ENCODE measurements at places on chromosomes 16 and 17.

DNA sequence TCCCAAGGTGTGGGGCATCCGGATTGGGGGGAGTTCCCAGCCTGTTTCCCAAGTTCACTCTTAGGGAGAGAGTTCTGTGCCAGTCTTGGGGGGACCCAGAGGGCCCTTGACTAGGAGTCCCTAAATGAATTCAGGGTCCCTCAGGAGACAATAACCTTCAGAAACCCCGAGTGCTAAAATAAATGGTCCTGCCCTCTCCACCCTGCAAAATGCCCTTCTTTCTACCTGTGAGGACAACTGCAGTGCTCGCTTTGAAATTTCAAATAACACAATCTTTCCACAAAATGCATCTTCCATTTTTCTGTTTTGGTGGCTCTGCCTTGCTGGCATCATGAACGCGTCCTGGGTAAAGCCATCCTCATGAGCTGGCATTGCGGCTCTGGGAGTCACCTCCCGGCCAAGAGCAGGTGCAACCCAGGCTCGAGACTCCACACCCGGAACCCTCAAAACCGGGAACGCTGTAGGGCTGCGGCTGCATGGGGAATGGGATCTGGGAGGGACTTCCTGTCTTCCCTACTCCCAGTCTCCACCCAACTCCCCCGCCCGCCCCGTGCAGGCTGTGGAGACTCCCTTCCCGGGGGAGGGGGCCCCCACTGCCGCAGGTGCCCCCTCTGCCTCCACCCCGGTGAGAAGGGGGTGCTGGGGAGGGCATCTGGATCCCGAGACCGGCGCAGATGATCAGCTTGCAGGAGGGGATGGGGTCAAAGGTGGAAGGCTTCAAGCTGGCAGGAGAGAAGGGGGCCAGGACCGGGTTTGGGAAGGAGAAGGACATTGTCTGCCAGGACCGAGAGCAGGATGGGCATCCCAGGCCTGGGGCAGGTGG is at the start of gene ZNF205:
TSS of gene ZNF205 (plus strand) at position 529 of the 823 bp plus-strand sequence. CDS start 845 bp downstream, outside the sequence.
- peak; percentile 93 for DNase-seq

- no peak for DNase-seq
These were observed 240.3 kb downstream of the MAF start for GRCh38 chr16:79360267-79360666.

DNA sequence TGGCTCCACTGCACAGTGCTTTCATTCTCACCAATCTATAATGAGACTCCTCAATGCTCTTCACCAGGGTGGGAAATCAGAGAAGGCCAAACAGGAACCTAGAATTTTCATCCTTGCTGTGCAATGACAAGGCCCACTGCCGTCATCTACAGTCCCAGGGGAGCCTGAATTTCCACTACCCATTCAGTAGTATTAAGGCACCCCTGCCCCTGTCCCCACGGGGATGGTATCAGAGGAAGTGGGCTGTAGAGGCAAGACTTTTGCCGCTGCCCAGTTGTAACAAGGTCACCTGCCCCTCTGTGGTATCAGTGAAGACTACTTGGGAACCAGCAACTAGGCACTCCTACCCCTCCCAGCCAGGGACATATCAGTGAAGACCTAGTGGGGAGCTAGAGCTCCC is 104.5 kb downstream of the C16orf78 start:
- DNase-seq = no peak

GRCh38 chr17:75245011-75245410 is 16.4 kb downstream of the GGA3 start:
- DNase-seq = no peak

DNA sequence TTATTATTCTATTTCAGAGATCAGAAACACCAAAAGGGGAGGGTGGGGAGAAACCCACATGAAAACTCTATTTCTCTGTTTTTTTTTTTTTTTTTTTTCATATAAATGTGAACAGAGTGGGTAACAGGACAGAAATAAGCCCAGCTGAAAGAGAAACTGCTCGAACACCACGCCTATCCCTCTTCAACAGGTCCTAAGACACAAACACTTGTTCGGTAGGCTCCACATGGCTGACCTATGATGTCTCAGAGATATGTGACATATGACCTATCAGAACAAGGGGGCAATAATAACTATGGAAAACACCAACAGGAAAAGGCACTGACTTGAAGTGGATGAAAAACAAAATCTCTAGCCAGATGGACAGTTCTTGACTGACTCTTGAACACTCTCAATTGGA is 44.8 kb downstream of the PARN start:
- no peak for DNase-seq

GRCh38 chr16:19831678-19832077 is 53.0 kb downstream of the GPRC5B start:
- no peak for DNase-seq

GRCh38 chr16:14501331-14502255 is 128.5 kb downstream of the PARN start:
- peak; percentile 42 for DNase-seq

DNA sequence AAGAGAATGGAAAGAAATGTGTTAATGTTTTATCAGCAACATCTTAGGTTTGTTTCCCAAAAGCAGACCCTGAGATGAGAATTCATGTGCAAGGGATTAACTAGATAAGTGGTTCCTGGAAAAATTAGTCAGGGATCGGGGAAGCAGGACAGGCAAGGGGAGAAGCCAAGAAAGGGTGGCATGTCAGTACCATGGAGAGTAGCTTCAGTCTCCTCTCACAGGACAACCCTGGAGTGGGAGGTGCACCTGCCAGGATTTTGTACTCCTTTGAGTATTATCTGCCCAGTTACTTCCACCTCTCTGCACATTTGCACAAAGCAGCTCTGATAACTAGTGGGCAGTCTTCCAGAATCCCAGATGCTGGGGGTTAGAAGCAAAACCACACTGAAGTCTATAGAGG is 117.0 kb downstream of the RGS9 start:
- no peak for DNase-seq

DNA sequence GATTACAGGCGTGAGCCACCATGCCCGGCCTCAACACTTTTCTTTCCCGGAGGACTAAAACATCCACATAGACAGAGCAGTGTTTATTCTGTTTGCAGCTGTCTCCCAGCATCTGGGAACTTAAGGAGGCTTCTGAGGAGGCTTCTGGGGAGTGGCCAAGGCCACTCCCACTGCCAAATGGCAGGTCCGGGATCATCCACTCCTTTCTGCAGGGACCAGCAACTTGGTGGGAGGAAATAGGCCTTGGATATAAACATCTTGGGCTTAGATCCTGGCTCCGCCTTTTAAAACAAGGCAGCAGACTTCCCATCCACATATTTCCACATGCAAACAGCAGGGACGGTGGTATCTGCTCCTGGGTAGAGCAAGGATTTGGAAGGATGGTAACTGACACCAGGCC is 14.1 kb upstream of the SPATA32 start:
- DNase-seq = no peak

GRCh38 chr17:57873261-57874057 is 23.6 kb upstream of the MRPS23 start:
- DNase-seq = no peak

GRCh38 chr17:49316889-49317675 is 45.0 kb downstream of the ZNF652 start:
- DNase-seq = no peak

DNA sequence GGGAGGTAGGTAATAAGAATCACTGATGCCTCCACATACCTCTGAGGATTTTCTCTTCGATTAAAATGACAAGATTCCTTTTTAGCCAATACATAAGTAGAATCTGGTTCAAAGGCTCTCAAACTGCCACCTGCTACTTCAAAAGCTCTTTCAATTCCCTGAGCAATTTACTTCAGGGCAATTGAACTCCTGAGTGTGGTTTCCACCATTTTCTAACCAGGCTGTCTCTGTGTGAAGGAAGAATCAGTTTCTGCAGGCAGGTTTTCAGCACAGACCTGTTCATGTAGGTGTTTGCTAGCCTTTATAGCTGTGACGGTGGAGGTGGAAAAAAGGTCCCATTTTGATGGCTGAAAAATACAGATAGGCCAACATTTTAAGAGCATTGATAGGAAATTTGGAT is 18.2 kb upstream of the HS3ST3B1 start:
- DNase-seq = no peak

GRCh38 chr16:1297018-1297696 is 12.3 kb upstream of the UBE2I start:
- peak; percentile 59 for DNase-seq

GRCh38 chr17:15255713-15256454 is 9.2 kb downstream of the PMP22 start:
- DNase-seq = no peak

DNA sequence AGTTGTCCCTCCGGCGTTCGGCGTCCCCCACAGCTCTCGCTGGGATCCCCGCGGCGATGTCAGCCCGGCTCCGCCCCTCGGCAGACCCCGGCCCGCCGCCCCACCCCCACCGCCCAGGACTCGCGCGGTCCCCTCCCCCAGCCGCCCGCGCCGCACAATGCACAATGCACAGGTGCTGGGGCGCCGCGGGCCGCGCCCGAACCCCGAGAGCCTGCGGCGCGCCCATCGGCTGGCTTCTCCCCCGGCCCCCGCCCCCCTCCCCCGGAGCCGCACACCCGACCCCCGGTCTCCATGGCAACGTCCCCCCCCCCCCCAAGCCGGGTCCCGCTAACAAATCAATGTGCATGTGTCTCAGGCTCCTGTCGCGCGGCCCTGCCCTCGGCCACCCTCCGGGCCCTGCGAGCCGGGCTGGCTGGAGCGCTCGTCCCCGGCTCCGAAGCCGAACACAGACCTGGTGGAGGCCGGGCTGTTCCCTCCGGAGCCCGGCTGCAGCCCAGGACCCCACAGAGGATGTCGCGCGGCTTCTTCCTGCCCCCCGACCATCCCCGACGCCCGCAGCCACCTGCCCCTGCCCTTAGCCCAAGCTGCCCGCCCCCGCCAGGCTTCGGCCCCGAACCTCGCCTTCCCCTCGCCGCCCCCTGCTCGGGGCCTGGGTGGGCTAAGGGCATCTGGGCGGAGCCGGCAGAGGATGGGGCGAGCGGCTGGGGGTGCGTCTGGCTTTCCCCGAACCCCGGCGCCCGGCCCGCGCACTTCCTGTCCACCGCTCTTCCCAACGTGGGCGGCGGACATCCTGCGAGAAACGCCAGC is 818 bp upstream of the CBX8 start:
- DNase-seq = peak; percentile 92

- DNase-seq = no peak
These were observed 55.3 kb downstream of the SOCS3 start for GRCh38 chr17:78304549-78305037.

- no peak for DNase-seq
These were observed 14.2 kb upstream of the TBX21 start for GRCh38 chr17:47718634-47719405.

- no peak for DNase-seq
These were observed 585.3 kb downstream of the KCNJ18 start for GRCh38 chr17:22277595-22277994.

DNA sequence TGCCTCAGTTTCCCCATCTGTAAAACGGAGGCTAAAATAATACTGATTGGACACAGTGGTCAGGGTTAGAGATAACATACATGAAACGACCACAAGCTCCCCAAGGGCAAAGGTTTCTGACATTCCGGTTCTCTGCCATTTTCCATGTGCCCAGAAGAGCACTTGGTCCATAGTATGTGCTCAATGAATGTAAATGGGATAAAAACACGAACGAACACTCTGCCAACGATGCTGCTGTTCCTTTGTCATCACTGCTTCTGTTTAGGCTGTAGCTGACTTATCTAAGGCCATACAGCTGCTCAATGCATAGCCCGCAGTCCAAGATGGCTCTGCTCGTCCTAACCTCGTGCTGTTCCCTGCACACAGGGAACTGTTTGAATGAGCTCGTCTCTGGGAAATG is 102.0 kb downstream of the RMI2 start:
- DNase-seq = no peak

DNA sequence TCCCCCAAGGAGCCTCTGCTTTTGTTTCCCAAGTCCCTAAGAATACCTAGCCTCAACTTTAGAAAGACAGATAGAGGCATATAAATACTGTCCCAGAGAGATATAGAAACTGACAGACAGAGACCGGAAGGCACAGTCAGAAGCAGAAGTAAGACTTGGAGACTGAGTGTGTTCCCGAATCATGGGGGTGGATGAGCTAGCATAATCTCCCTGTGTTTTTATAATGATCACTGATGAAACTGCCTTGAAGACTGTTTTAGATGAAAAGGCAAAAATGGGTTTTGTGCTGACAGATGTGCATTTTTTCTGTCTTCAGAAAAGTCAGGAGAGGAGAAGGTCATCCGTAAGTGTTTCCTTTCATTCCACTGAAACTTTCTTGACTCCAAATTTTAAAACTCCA is 8.3 kb upstream of the PSMD3 start:
- DNase-seq = no peak

- DNase-seq = no peak
These were observed 334.8 kb upstream of the HSBP1 start for GRCh38 chr16:83472776-83473501.

DNA sequence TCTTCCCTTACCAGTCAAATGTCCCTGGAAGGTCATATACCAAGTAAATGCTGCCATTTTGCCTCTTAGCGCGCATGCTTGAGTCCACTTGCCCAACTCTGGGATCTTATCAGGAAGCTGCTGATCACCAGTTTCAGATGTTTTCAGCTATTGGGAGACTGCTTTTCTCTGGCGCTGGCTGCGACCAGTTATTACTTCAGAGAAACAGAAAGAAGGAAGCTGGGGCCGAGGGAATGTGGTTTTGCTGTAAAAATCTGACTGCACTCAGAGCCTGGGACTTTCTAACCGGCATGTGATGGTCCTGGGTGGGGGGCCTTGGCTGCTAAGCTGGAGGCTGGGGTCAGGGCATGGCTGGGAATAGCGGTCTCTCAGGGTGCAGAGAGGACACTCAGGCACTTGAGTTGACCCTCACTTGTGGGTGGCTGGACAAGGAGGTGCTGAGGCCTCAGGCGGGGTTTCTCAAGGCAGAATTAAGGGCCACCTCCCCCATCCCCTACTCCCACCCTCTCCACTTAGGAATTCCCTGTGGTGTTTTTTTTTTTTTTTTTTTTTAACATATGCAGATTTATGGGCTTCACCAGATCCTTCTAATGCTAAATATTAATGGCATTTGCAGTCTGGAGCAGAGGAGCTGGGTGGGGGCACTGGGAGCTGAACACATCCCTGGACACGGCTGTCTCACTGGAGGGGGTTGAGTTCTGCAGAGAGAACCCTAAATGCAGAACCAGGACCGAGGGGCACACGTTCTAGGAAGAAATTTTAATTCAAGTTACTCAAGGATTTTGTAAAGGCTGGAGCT is 145.8 kb downstream of the CYLD start:
- DNase-seq = no peak

- DNase-seq = no peak
These were observed 191.1 kb upstream of the TBX2 start for GRCh38 chr17:61208301-61209105.

GRCh38 chr17:40362696-40363110 is 1.8 kb downstream of the GJD3 start:
- DNase-seq = peak; percentile 80

DNA sequence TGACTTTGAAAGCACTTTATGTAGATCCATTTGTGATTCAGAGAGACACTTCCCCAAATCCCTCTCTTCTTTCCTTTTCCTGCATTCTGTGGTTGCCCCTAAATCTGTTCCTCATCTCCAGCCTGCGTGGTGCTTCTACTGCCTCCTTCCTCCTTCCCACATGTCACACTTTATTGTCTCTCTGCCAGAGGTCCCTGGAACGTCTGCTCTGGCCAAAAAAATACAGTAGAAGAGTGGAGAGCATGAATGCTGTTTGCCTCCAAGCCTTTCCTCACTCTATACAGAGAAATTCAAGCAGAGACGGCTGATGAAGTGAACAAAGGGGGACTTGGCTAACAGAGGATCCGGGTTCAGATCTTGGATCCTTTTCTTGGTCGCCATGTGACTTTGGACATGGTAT is 22.8 kb upstream of the IRX3 start:
- DNase-seq = no peak

GRCh38 chr16:23967775-23968174 is 132.0 kb downstream of the PRKCB start:
- no peak for DNase-seq

All from NCI-H146 (cell line).